Suppressor macrophage treated with lipopolysaccharide for 4 hours (primary cell): ENCODE measurements at places on chromosomes 2 and 18.

GRCh38 chr18:72201032-72201431 lies 343.1 kb downstream of the CBLN2 start:
- no peak for DNase-seq

DNA sequence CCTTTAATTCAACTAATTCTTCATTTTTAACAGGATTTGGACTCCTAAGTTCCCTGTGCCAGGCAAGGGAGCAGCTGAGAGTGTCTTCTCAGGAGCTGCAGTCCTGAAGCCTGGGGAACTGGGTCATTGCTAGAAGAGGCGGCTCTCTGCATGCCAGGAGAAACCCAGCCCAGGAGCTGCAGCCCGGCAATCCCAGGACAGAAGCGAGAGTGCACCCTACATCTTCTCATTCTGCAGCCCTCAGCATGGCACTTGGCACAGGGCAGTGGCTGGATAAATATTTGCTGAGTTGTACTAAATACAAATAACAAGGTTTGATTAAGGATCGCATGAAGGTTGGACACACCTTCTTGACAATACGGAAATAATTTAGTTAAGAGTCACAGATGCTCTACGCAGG lies 244.9 kb upstream of the PXDN start:
- DNase-seq, result no peak

- DNase-seq, result peak; percentile 78
Measured at GRCh38 chr2:198127627-198128026, 323.2 kb downstream of the PLCL1 start.

- no peak for DNase-seq
Measured at GRCh38 chr2:181680055-181680936, at the start of gene NEUROD1. Gene NEUROD1, minus strand, starts transcription at chr2:181680517. Its CDS starts 1,657 bp downstream, at chr2:181678860.

DNA sequence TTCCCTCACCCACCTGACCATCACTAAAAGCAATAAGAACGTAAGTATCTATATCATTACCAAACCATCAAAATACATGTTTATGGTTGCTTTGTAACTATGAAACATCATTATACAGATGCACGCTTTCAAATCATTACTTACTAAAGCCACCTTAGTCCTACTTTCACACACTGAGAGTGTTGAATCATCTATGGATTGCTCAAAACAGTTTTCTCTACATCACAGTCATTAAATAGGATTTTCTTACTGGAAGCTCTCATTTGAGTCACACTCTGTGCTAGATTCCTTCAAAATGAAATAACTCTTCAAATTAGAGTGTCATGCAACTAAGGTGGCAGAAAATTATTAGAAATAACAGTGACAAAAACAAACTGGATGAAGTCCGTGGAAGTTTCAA lies 878.4 kb downstream of the CPS1 start:
- no peak for DNase-seq
